Activated T-cell treated with anti-CD3 and anti-CD28 coated beads, Interleukin-2, amount 50 U/mL, for 48 hours (primary cell): ENCODE measurements at places on chromosomes 2 and 18.

DNA sequence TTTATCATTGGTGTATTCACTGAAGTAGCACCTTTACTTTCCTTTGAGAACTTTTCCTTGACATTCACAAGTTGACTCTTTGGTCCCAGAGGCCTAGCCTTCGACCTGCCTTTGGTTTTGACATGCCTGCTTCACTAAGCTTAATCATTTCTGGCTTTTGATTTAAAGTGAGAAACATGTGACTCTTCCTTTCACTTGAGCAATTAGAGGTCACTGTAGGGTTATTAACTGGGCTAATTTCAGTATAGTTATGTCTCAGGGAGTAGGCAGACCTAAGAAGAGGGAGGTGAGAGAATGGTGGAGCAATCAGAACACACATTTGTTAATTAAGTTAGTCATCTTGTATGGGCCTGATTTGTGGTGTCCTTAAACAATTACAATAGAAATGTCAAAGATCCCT lies 1040.7 kb upstream of the SLC39A10 start:
- no peak for DNase-seq

DNA sequence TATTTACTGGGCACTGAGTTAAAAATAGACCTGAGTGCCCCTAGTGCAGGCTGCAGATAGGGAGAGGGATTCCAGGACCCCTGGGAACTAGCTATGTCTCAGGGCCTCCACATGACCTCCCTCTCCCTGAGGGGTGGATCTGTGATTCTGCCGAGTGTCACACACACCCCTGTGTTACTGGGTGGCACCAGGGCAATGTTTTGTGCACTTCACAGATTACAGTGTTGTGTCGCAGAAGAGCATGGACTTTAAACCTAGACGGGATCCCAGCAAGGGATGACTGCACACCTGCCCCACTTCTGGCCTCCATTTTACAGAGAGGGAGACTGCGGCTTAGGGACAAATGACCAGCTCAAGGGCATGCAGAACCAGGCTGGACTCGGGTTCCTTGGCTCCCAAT lies 65.6 kb downstream of the ZFP36L2 start:
- no peak for DNase-seq

GRCh38 chr18:45837283-45838070 lies 12.0 kb downstream of the SIGLEC15 start:
- DNase-seq, result peak; percentile 58

GRCh38 chr18:1090758-1091157 lies 186.1 kb downstream of the ADCYAP1 start:
- DNase-seq, result no peak

DNA sequence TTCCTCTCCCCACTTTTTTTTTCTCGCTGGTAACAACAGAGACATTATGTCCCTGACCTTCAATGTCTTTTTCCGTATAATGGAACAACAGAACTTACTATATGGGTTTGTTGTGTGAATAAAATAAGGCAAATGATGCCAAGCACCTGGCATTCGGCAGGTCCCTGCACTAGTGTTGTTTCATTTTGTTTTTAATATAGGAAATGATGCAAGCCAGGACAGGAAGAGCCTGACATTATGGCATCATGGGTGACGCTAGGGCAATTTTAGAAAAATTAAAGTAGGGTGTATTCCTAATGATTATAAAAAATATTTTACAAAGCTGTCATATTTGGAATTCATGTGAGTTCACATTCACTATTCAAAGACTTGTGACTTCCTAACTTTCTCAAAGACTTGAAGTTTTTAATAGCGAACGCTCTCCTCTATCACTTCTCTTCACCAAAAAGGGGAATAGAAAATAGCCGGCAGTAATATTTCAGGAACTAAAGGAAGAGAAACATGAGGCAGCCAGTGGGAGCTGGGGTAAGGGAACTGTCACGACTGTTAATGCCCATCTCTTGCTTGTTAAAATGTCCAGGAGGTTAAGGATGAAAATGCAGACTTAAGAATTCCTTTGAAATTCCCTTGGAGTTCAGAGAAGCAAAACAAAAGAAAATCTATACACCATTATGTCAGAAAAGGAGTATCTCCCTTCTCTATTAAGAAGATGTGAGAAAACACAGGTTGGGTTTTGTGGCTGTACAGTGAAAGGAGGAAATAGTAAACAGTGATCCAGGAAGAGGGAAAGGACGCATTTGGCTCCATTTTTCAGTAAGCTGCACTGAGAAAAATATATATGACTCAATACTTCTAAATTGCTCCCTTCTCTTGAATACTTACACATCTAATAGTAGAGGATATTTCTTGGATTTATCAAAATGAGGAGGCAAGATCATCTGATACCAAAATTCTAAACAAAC lies 60.2 kb downstream of the DPP4 start:
- no peak for DNase-seq

DNA sequence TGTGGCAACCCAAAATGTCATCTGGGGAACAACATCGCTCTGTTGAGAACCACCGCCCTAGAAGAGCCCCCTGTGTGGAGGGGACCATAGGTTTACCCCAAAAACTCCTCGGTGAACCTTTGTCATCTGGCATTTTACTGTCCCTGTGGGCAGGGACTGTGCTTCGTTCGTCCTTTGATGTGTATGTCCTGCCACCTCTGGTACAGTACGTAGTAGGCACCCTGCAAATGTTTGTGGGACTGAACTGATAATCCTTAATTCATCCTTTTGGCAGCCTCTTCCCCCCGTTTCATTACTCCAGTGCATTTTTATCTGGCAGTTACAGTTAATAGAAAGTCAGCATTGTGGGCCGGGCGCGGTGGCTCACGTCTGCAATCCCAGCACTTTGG lies 728 bp downstream of the NAPG start:
- no peak for DNase-seq

DNA sequence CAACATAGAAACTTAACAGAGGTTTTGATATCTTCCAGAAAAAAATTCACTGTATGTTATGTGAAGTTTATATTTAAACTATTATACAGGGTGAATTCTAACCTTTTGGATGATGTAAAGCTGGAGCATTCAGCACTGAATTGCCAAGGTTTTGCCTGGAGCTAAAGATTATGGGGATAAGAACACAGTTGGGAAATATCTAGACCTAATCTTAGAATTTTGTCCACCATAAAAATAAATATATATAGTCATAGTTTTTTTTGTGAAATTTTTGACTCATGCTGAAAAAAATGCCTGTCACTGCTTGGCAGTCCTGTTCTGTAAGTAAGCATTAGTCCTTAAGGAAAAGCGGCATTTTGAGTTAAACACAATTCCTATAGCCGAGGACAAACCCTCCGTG lies 339.3 kb upstream of the TMEFF2 start:
- no peak for DNase-seq

DNA sequence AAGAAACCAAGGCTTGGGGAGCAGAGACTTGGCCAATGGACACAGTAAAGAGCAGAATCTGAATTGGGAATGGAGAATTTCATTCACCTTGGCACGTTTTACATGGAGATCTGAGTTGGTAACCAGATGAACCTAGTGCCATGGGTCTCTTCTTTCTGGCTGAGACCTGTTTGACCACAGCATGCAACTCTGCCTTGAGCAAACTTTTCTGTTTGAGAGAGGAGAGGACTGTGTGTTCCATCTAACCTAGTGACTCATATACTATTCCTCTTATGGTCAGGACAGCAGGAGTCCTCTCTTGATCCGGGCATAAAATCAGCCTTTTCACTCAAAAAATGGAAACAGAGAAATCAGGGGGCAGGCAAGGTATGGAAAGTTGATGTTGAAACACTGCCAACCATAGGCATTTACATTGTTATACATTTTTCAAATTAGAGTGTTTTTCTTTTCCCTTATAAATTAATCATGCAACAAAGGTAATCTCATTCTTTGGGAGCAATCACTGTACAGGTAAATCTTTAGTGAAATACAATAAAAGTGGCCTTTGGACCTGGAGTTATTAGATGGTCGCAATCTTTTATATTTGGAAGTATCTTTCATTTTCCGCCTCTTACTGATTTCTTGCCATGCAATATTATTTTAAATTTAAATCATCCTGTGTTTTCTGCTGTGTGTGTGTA lies 86.7 kb downstream of the NRP2 start:
- DNase-seq, result no peak

DNA sequence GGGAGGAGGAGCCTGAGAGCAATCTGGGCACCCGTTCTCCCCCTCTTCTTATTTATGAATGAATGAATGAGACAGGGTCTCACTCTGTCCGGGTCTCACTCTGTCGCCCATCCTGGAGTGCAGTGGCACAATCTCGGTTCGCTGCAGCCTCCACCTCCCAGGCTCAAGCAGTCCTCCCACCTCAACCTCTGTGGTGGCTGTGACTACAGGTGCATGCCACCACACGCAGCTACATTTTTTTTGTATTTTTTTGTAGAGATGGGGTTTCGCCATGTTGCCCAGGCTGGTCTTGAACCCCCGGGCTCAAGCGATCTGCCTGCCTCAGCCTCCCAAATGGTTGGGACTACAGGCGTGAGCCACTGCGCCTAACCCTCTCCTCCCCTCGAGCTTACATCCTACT lies 198.4 kb downstream of the NEDD4L start:
- DNase-seq, result no peak

DNA sequence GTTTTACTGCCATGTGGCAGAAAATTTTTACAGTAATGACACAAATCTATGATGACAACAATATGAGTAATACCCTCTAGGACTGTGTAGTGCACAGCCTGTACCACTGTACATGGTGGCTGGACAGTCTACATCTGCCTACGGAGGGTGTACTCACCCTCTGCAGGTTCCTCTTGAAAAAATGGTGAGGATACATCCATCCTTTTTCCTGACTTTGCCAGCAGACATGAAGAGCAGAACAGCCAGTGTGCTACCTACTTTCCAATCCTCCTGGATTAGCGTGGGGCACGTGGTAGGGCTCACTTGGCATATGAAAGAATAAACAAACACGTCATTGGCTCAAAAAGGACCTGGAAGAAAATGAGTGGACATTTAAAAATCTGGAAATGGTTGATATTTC lies 62.6 kb downstream of the TRPM8 start:
- DNase-seq, result no peak

- DNase-seq, result no peak
These were observed 158.1 kb downstream of the TANC1 start for GRCh38 chr2:159126432-159127022.

GRCh38 chr2:2326068-2327040 lies 4.7 kb downstream of the MYT1L start:
- no peak for DNase-seq

DNA sequence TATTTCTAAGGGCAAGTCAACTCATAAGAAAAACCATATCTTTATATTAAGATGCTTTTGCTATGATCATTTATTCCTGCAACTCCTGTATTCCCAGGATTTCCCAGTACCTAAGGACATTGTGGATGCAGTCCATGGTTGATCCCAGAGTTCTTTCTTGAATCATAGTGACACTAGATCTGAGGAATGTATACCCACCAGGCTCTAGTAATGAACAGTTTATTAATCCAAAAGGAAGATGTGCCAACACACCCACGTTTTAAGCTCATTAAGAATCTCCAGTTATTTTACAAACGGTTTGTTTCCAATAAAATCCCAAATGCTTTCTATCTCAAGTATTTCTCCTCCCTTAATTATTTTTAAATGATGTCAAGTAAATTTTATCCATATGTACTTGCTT lies 210.8 kb upstream of the ZEB2 start:
- no peak for DNase-seq

DNA sequence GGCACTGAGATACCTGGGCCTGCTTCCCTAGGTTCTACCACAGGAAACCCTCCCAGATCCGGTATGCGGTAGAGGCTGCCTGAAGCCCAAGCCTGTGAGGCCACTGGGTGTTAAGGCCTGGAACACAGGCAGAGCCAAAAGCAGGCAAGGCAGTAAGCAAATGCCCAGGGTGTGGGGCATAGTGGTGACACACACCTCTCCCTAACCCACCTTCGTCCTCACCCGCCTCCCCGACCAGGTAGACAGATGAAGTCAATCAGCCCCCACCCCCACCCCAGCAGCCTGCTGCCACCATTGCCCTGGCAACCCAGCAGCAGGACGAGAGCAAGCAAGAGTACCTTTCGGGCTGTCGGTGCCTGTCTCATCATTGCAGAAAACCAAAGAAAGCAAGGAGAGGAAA lies 6.1 kb downstream of the DCTN1 start:
- no peak for DNase-seq

DNA sequence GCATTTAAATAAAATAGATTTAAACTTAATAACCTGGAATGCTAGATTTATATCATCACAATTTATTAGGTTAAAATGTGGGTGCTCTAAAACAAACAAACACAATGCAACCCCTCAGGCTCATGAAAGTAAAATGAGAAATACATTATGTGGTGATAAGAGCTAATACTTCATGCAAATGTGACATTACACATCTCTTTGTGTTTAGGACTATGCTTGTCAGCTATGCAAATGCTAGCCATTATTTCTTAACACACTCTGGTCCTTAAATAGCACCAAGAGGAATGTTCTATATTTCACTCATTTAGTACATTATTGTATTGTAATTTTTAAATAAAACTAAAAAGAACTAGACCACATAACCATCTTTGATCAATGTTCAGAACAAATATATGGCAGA lies 627.6 kb downstream of the DPP10 start:
- no peak for DNase-seq

GRCh38 chr18:70221156-70221914 lies 15.8 kb upstream of the RTTN start:
- DNase-seq, result no peak

- no peak for DNase-seq
These were observed 105.6 kb downstream of the MYO1B start for GRCh38 chr2:191350826-191351225.

- DNase-seq, result no peak
These were observed 67.5 kb upstream of the ATG16L1 start for GRCh38 chr2:233183869-233184418.

GRCh38 chr2:189835855-189836558 lies 51.8 kb downstream of the PMS1 start:
- DNase-seq, result no peak

- no peak for DNase-seq
These were observed 424.0 kb downstream of the NR4A2 start for GRCh38 chr2:155908567-155908966.

GRCh38 chr2:120564213-120565094 lies 171.2 kb upstream of the GLI2 start:
- DNase-seq, result no peak

- DNase-seq, result no peak
These were observed 116.4 kb downstream of the GBX2 start for GRCh38 chr2:236051806-236052205.

- no peak for DNase-seq
These were observed 179.7 kb downstream of the MREG start for GRCh38 chr2:215833531-215834162.

DNA sequence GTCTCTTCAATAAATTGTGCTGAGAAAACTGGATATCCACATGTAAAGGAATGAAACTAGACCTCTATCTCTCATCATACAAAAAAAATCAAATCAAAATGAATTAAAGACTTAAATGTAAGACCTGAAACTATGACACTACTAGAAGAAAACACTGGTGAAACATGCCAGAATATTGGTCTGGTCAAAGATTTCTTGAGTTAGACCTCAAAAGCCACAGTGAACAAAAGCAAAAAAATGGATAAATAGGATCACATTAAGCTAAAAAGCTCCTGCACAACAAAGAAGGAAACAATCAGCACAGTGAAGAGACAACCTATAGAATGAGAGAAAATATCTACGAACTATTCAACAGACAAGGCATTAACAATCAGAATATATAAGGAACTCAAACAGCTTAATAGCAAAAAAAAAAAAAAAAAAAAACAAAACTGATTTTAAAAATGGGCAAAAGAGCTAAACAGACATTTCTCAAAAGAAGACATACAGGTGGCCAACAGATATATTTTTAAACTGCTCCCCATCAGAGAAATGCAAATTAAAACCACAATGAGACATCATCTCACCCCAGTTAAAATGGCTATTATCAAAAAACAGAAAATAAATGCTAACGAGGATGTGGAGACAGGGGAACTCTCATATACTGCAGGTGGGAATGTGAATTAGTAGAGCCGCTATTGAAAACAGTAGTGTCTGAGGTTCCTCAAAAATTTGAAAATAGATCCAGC lies 66.3 kb downstream of the NCKAP1 start:
- no peak for DNase-seq
